Fibroblast of mammary gland (primary cell): ENCODE measurements at places on chromosomes 16 and 17.

DNA sequence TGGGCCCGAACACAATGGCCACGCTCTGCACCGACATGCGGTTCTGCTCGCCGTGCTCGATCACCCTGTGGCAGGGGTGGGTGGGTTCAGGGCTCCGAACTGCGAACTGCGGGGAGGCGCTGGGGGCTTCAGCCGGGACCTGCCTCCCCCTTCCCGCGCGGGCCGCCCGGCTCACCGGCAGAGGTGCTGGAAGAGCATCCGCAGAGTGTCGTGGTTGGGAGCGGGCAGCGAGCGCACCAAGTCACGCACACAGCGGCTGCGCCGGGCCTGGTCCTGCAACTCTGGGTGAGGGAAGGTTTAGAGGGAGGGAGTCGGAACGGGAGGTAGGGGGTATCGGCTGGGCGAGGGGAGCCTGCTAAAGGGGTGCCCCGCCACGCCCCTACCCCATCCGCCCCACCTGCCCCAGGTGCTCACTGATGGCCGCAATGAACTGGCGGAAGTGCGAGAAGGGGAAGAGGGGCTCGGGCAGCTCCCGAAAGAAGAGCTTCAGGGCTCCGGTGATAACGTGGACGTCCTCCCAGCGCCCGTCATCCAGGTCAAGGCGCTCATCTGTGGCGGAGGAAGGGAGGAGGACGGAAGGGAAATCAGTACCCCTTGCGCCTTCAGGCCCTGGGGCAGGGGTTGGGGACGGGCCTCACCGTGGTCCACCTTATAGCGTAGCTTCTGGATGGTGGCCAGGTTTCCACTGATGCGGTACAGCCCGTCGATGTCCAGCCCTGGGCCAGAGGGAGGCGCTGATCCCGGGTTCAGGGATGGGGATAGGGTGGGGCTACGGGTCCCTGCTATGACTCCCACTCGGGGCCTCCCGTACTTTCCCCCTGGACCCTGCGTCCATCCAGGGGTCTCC lies 36.9 kb downstream of the ARHGAP27 start:
- no peak for DNase-seq

DNA sequence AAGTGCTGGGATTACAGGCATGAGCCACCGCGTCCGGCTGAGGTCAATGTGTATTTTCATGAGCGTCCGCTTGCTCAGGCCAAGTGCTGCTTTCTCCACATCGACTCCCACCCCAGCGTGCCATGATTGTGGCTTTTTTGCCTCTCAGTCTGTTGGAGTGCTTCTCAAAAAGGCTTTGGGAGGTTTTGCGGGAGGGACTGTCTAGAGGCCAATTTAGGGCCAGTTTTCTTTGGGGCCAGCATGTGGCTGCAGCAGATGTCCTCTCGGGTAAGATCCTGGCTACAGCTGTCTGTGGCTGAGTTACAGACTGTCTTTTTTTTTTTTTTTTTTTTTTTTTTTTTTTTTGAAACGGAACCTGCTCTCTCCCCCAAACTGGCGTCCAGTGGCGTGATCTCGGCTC lies 6.5 kb downstream of the C16orf90 start:
- DNase-seq: no peak

DNA sequence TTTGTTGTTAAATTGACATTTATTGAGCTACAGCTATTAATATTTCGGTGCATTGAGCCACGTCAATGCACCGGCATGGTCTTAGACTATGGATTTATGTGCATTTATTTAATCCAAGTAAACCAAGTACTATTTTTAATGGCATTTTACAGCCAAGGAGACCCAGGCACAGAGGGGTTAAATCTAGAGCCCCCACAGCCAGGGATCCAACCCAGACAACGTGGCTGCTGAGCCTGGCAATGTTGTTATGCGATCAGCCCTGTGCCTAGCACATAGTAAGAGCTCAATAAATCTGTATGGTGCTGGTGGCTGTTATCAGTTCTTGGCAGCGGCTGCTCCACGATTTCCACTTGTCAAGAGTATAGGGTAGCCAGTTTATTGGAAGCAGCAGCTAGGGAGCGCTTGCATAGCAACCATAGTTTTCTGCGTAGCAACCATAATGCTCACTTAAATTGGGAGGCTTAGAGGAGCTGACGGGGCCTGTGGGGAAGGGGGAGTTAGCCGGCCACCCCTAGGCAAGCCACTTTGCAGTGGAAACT lies 541 bp upstream of the RBBP6 start:
- no peak for DNase-seq

DNA sequence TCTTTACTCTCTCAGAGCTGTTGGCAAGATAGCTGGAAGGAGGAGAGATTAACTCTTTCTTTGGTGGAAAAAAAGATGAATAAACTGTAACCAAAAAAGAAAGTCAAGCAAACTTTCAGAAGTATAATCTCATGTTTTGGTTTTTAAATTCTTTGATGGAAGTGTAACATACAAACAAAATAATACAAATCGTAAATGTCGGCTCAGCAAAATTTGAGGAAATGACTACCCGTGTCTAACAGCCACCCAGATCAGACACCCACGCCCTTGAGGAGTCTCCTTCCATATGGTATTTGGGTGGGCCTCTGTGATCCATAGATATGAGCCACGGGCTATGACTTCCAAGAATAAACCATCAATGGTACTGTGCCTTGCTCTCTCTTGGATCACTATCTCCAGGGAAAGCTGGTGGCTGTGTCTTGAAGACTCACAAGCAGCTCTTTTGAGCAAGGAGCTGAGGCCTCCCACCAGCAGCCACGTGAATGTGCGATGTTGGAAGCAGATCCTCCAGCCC lies 9.6 kb upstream of the CD300C start:
- no peak for DNase-seq

DNA sequence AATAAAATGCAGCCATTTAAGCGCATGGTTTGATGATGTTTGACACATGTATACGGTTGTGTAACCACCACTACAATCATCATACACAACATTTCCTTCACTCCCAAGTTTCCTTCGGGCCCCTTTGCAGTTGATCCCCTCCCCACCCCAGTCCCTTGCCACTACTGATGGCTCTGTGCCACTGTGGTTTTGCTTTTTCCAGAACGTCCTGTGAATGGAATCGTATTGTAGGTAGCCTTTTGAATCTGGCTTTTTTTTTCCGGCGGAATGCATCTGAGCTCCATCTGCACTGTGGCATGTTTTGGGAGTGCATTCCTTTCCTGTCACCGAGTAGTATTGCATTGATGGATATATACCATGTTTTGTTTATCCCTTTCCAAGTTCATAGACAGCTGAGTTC lies 15.1 kb upstream of the MAP2K3 start:
- DNase-seq: no peak

GRCh38 chr17:40291281-40291664 lies 3.6 kb downstream of the CDC6 start:
- no peak for DNase-seq

- DNase-seq: peak; percentile 43
Observed at GRCh38 chr16:67883872-67884261, 818 bp upstream of the NRN1L start.

DNA sequence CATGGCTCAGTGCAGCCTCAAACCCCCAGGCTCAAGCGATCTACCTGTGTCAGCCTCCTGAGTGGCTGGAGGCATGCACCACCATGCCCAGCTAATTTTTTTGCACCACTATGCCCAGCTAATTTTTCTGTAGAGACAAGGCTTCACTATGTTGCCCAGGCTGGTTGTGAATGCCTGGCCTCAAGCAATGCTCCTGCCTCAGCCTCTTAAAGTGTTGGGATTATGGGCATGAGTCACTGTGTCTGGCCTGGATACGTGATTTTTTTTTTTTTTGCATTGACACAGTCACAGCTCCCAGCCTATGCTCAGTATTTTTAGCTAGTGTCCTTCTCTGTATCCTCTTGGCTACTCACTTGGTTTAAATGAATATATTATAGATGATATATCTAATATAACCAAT lies 377.0 kb upstream of the TNRC6C start:
- DNase-seq: peak; percentile 50

DNA sequence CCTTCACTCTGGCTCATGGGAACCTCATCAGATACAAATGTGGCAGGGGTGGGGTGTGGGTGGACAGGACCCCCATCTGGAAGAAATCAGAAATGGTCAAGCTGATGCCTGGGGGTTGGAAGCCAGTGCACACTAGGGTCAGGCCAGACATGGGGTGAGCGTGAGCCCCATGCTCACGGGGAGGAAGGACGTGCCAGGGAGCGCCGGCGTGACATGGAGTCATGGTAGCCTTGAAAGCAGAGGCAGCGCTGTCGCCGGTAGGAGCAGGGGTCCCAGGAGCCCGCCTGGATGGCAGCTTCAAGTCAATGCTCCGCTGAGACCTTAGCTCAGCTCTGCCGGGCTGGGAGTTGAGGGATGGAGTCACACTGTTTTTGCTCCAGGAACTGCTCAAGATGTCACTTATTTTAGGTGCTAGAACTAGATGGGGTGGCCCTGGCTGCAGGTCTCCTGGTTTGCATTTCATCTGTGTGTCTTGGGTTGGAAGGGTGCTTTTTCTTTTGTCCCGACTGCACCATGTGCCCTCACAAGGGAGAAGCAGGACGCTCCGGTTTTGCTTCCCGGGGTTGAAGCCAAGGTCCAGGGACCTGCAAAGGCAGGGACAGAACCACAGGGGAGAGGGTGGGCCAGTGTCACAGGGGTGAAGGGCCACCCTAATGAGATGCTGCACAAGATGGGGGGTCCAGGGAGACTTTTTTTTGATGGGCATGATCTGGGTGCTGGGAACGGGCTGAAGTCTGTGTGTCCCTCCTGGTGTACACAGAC lies 51.4 kb downstream of the USP22 start:
- no peak for DNase-seq

- no peak for DNase-seq
Observed at GRCh38 chr16:78402833-78403232, 303.4 kb downstream of the WWOX start.

DNA sequence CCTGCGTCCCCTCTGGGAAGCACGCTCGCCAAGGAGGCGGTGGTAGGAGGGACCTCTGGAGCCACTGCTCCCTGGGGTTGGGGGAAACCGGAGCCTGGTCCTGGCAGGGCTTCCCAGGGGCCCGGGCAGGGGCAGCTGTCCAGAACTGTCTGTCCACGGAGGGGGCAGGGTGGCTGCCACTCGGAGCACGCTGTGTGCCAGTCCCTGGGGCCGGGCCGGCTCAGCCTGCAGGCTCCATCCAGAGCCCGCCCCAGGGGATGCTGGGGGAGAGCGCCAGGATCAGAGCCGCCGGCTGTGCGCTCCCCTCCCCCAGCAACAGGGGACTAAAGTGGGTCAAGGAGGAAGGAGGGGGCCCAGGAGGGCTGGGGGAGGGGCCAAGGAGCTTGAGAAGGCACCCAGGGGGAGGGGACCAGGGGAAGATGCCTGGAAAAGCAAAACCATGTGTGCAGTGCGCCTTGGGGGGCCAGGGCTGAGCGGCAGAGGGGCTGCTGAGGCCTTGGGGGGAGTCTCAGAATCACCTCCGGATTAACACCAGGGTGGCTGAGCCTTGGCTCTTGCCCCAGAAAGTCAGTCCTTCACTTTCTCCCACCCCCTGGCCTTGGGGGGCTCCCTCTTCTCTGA lies 21.3 kb downstream of the ZNF423 start:
- no peak for DNase-seq
